ENCODE measurements at places on chromosomes 2 and 18.

DNA sequence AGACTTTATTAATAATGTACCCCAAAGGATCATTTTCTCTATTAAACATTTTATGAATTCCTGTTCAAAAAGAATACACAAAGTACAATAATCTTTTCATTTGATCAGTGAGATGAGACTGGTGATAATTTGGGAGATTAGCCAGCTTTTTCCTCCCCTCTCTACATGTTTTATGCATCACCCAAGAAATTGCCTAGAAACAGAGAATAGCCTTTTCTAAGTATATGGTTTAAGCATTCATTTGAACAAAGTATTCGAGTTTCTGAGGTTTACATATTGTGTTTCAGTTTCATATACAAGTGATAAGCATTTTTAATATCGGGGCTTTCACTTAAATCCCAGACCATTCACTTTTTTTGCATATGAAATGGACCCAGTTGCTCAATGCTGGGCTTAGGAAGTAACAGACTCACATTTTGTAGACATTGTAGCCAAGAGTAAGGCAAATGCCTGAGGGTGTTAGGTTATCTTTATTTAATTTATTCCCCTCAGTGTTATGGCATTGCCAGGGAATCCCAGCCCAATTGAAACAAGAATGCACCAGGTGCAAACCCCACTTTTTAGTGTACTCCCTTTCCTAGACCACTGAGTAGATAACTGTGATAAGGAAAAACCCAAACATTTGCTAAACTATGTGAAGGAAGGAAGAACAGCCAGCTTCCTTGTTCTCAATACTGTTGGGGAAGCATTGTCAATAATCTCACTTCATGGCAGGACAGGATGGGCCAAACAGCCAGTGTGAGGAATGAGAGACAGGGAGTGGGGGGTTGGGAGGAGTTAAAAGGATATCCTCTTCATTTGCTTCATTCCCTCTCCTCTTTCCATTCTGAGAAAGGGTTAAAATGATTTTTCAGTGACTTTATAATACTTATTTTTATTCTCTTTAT is 3.5 kb downstream of the CPO start:
- H3K27ac ChIP-seq: no peak overlapping the region
- no peaks in the 10 kb centered on the region for H3K27me3 ChIP-seq
- no peak overlapping the region for H3K4me3 ChIP-seq
- H3K36me3 ChIP-seq: no peaks in the 10 kb centered on the region
- H3K4me1 ChIP-seq: no peaks in the 10 kb centered on the region

DNA sequence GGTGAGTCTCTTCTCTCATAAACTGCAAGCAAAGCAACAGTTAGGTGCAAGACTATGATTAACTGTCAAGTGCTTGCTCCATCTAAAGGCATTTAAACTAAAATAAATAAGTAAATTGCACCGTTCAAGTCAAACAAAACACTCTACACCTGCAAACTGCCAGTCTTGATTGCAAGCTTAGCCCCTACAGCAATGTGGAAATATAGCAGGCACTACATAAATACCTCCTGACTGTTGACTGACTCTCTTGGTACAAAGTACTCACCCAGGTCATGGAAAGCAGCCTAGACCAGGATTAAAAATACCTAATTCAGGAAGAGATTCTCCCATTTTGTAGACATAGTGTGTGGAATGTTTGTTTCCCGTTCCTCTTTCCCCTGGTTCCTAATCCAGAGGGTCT is 176.6 kb upstream of the KLHL29 start:
- DNase-seq: no peak
- no peaks in the 10 kb centered on the region for H3K36me3 ChIP-seq
- H3K4me1 ChIP-seq: no peaks in the 10 kb centered on the region
- H3K4me3 ChIP-seq: no peak overlapping the region

DNA sequence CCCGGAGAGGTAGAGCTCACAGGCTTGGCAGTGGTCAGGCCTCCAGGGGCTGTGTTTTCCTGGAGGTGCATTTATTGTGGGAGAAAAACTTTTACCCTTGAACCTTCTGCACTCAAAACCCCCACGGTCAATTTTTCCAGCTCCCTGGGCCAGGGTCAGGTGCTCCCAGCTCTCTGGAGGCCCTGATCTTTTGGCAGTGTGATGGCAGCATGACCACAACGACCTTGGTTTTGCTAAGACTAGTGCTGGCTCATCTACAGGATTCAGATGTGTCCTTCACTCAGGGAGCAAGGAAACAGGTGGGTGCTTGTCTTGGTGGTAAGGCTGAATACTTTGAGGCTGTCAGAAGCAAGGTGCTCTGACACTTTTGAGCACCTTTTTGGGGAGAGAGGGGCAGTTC is 92.3 kb downstream of the CCDC93 start:
- peaks cover 21% of the 10 kb centered on the region for H3K36me3 ChIP-seq
- H3K27me3 ChIP-seq: no peaks in the 10 kb centered on the region
- H3K4me1 ChIP-seq: no peaks in the 10 kb centered on the region
- H3K4me3 ChIP-seq: no peak overlapping the region
- no peak overlapping the region for H3K27ac ChIP-seq
- DNase-seq: no peak

DNA sequence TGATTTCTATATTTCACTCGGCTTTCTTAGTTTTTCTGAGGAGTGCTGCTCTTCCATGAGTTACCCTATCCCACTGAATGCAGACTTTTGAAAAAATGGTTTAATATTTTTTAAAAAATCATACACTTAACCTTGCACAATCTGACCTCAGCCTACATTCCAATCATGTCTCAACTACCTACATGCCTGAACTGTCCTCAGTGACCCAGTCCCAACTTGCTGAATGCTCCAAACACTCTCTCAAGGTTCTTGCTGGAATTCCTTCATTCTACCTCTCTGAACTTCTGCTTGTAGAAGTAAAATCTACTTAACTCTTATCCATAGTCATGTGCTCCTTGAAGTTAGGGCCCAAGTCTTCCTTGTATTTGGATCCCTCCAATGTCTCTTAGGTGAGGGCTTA is 181.6 kb downstream of the XIRP2 start:
- no peaks in the 10 kb centered on the region for H3K4me1 ChIP-seq
- no peak overlapping the region for H3K4me3 ChIP-seq
- no peaks in the 10 kb centered on the region for H3K27me3 ChIP-seq
- no peak for DNase-seq

DNA sequence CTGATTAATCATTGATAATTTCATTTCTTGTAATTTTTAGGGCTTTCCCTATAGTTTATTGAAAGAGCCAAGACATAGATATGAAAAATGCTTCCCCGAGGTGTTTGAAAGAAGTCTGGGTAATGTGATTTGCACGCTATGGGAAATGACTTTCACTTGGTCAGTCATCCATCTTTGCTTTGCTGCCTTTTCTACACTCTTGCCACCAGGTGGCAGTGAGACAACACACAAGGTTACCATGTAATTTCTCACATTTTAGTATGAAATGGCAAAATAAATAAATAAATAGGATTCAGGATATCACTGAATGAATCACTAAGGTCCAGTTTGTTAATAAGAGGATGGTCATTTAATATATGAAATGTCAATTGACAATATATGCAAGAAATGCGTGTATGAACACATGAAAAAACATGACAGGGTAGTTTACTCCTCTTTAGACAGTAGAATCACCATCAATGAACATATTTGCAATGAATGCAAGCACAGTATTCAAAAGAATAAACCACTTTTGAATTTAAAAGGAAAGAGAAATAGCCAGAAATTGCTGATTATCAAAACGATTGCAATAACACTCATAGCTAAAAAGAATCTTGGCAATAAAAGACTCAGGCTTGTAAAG is 52.2 kb upstream of the KCNH7 start:
- H3K36me3 ChIP-seq: no peaks in the 10 kb centered on the region
- H3K4me3 ChIP-seq: no peak overlapping the region
- peak overlapping the region; percentile 1 for H3K27ac ChIP-seq
- no peaks in the 10 kb centered on the region for H3K27me3 ChIP-seq

GRCh38 chr2:201621293-201621999 is 21.9 kb downstream of the TMEM237 start:
- peak overlapping the region; percentile 8 for H3K27ac ChIP-seq
- peaks cover 20% of the 10 kb centered on the region for H3K36me3 ChIP-seq
- no peak overlapping the region for H3K4me3 ChIP-seq
- H3K4me1 ChIP-seq: no peaks in the 10 kb centered on the region
- no peak for DNase-seq

DNA sequence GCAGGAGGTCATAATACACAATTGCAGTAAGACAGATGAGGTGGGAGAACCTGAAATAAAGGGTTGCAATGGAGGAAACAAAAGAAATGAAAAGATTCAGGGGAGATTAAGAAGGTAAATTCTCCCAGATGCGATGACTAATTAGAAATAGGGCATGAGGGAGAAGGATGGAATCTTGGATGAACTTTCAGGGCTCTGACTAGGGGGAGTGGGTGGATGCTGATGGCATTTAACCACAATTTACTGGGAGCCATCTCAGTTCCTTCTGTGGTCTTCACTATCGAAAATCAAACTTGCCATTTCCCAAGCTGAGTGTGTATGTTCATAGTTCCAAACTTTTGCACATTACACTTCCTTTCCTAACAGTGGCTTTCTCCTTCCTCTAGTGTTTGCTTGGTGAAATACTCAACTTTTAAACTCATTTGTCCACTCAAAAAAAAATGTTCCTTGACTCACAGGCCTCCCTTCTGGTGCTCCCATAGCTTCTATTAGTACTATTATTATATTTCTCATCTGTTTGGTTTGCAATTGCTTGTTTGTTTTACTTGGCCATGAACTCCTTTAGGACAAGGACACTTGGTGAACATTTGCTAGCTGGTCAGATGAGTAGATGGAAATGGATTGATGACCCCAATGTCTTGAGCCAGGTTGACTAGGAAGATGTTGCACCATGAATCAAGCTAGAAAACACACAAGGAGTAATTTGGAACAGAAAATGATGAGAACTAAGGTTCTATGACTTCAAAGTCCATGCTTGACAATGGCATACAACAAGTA is 178.5 kb downstream of the DIS3L2 start:
- DNase-seq: no peak
- no peaks in the 10 kb centered on the region for H3K4me1 ChIP-seq
- no peaks in the 10 kb centered on the region for H3K27me3 ChIP-seq
- H3K36me3 ChIP-seq: peaks cover 2% of the 10 kb centered on the region

DNA sequence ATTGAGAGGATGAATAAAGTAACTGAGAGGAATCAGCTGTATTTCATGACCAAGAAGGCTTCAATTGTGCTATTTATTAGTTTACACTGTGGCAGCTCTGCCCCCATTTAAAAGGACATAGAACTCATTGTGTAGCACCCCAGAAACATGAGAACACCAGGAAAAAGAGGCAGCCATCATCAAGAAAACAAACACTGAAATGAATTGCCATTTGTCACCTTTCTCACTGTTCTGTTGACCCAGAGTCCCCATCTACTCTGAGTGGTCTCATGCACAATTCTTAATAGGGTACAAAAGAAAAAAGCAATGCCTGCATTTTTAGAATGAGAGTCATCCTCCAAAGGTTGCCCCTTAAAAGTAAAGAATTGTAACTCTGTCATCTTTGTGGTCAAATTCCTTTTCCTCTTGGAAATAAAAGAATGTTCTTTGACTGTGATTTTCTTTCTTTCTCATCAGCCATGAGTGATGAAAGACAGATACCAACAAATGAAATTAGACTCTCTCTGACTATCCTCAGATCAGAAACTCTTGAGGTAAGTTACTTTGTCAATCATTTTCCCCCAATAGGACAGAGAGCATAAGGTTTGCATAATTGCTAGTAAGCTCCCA is 1941.9 kb upstream of the PIK3C3 start:
- H3K36me3 ChIP-seq: no peaks in the 10 kb centered on the region
- no peaks in the 10 kb centered on the region for H3K27me3 ChIP-seq
- H3K27ac ChIP-seq: no peak overlapping the region
- DNase-seq: no peak
- no peak overlapping the region for H3K4me3 ChIP-seq
- H3K4me1 ChIP-seq: no peaks in the 10 kb centered on the region

DNA sequence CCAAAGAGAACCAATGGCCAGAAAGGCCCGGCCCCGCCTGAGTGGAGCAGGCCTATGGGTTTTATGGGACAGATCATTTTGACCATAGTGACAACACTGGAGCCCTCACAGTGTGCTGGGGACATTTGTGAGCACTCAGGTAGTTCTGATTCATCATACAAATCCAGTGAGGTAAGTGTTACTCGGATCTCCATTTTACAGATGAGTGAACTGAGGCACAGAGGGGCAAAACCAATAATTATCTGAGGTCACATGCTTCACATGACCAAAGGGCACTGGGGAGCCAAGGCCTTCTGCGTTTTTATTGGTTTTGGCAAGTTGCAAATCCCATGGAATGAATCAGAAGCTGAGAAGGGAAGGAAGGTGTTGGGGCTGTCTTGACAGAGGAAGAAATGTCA is 111.5 kb upstream of the MGAT5 start:
- H3K27ac ChIP-seq: no peak overlapping the region
- H3K36me3 ChIP-seq: no peaks in the 10 kb centered on the region
- H3K4me3 ChIP-seq: no peak overlapping the region
- H3K27me3 ChIP-seq: no peaks in the 10 kb centered on the region

GRCh38 chr18:78911751-78912283 is 67.8 kb upstream of the SALL3 start:
- no peak for DNase-seq
- no peaks in the 10 kb centered on the region for H3K4me1 ChIP-seq
- no peaks in the 10 kb centered on the region for H3K27me3 ChIP-seq

DNA sequence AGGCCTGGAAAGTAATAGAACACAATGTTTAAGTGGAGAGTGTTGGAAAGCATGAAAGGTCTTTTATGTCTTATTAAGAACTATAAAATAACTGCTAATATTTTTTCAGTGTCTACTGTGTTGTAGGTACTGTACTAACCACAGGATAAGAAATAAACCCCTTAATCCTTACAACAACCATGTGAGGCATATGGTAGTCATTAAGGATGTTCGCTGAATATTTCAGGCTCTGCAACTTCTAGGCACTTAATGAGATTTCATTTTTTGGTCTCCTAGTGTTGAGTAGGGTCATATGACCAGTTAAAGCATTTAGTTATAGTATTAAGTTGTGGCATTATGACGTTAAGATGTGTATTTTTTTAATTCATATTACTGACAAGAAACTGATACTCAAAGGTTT is 346.6 kb upstream of the KCNH7 start:
- no peaks in the 10 kb centered on the region for H3K27me3 ChIP-seq
- H3K36me3 ChIP-seq: no peaks in the 10 kb centered on the region
- no peak overlapping the region for H3K4me3 ChIP-seq
- DNase-seq: no peak

GRCh38 chr18:24112874-24113615 is 25.8 kb upstream of the CABYR start:
- H3K27ac ChIP-seq: no peak overlapping the region
- no peaks in the 10 kb centered on the region for H3K27me3 ChIP-seq
- H3K4me1 ChIP-seq: no peaks in the 10 kb centered on the region
- DNase-seq: no peak
- no peak overlapping the region for H3K4me3 ChIP-seq

DNA sequence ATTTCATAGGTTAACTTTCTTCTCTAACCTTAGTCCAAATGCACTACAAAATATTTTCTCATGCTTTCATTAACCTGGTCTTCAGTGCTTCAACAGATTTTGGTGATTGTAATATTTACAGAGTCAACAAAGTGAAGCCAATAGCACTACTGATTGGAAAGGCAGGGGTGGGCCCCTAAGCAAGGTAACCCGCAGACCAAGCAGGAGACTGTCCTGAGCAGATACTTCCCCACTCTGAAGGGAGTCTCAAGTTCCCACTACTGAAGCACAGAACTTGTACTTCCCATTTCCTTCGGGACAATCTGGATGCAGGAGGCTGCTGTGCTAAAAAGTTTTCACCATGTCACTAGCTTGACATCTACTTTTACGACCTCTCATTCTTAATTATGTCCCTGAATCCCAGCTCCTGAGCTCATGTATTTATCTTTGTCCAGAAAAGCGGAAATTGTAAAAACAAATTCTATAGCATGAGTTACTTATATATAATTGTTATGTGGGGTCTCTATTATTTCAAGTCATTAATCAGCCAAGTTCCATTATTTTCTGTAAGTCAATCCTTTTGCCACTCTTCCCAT is 311.6 kb upstream of the REV1 start:
- H3K4me1 ChIP-seq: no peaks in the 10 kb centered on the region
- no peaks in the 10 kb centered on the region for H3K36me3 ChIP-seq
- H3K27me3 ChIP-seq: no peaks in the 10 kb centered on the region
- H3K4me3 ChIP-seq: no peak overlapping the region
